ENCODE measurements at places on chromosomes 1 and 21. TPM values are rescaled to one million over a fixed set of nuclear protein-coding genes. Genes with fewer than 3 reads are reported as not detected.

Gene CD5L
- polyA plus RNA-seq = 0.09 TPM

Gene NPHS2
- not detected for polyA plus RNA-seq

Gene KRTAP12-2
- not detected for polyA plus RNA-seq

Gene ESPN
- polyA plus RNA-seq = not detected

Gene RHD
- not detected for polyA plus RNA-seq

Gene COL6A1
- 30.4 TPM for polyA plus RNA-seq

Gene RGS2
- 4.5 TPM for polyA plus RNA-seq

Gene FHAD1
- polyA plus RNA-seq = not detected

Gene C1orf226
- 0.24 TPM for polyA plus RNA-seq

Gene SLC6A9
- polyA plus RNA-seq = 0.40 TPM

DNA sequence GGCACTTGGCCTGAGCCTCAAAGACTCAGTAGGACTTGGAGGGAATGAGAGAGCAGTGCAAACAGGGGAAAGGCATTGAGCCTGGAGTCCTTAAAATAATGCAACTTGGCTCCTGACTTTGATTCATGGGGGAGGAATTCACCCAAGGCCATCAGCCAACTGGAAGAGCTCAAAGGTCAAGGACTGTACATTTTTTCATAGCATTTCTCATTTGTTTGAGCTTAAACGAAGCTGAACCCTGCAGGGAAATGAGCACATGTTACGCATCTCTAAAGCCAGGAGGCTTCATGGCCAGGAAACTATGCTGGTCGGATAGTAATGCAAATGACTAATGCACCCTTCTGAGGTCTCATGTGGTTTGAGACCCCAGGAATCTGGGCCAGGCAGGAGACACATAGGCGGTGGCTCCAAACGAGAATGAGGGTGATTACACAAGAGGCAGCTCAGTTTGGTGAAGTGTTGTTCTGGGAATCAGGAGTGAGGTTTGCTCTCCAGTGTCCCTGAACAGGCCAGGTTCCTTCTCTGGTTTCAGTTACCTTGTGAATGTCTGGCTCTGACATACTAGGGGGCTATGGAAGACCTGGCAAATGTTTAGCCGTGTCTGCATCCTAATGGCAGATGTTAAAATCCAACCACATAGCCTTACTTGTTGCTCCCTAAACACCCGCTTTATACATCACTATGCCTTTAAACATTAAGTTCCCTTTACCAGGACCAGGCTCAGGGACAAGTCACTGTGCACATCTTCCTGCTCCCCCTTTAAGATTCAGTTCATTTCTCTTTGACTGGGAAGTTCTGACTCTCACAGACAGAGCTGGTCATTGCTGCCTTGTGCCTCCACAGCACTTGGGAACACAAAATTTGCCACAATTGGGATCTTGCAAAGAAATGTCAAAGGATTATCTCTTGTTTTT lies 503.9 kb upstream of the USP24 start:
- DNase-seq = peak; percentile 64

DNA sequence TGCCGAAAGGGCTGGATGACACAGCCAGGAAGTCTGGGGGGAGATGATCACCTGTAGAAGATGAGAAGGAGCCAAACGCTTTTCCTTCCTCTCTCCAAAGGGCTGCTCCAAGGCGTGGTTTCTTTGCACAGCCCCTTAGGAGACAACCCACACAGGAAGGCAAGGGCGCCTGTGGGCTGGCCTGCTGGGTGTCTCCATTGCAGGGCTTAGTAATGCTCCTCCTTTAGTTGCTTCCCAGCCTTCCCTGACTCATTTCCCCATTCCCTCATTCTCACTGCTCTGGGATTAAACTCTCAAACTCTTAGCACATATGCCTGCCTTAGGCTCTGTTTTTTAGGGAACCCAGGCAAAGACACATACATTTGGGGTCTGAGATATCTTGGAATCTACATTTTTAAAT lies 1.7 kb upstream of the CLCA1 start:
- no peak for DNase-seq

GRCh38 chr1:36083635-36084496 lies at the start of gene TEKT2:
TSS of gene TEKT2 (plus strand) at chr1:36084094. CDS start at chr1:36084922, 828 bp downstream.
- DNase-seq = no peak
